ENCODE measurements at places on chromosomes 3 and 15.

DNA sequence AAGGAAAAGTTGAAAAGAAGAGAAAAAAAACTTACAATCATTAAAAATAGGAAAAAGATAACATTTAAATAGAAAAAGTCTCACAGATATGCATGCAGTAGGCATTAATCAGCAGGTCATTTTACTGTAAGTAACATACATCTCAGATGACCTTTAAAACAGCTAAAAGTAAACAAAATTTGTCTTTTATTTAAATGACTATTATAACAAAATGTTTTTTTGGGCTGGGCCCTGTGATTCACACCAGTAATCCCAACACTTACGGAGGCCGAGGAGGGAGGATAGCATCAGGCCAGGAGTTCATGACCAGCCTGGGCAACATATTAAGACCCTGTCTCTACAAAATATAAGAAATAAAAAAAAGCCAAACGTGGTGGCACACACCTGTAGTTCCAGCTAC, 14.7 kb downstream of the IQGAP1 start:
- no peak for DNase-seq

GRCh38 chr3:117483839-117484238, 774.3 kb downstream of the TUSC7 start:
- DNase-seq = no peak

DNA sequence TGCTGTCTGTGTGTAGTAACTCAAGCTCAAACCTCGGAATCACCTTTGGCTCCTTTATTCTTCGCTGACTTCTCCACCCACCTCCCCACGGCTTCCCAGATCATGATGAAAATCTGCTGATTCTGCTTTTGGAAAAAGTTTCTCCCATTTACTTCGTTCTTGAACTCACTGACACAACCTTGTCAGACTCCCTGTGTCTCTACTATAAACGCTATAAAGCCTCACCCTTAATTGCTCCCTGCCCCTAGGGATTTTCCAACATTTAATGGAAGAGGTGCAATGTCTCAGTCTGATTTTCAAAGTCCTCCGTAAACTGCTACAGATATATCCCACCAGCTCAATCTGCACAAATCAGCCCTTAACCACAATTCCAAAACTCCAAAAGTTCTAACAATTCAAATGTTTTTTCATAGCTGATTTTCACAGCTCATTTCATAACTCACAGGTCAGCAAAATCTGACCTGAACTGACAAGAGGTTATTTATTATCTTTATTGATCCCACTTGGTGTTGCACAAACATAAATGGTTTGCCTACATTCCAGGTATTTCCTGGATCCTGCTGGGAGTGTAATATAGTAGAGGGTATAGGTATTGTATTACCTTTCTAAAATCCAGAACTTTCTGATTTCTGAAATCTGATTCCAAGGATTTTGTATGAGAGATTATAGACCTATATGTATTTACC, 129.4 kb downstream of the PLD1 start:
- no peak for DNase-seq

- peak; percentile 67 for DNase-seq
Measured at GRCh38 chr15:62482785-62483429, 317.8 kb upstream of the C2CD4B start.

DNA sequence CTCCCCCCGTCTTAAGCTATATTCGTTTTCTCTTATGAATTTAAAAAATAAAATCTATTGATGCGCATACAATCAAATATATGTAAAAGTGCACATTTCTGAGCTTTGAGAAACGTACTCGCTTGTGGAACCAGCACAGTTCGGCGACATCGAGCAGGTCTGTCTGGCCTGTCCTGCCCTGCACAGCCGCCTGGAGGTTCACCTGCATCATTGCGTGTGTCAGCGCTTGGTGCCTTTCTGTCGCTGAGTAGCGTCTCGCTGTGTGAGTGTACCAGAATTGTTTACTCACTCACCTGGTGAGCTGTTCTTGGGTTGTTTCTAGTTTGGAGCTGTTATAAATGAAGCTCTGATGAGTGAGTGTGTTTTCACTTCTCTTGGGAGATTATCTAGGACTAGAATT, 104.0 kb downstream of the VGLL4 start:
- no peak for DNase-seq

- DNase-seq = no peak
Measured at GRCh38 chr3:124248471-124249028, 256.6 kb upstream of the ROPN1 start.

- DNase-seq = no peak
Measured at GRCh38 chr3:127573912-127574311, 16.6 kb downstream of the TPRA1 start.

Data from SK-MEL-5 (cell line).